ENCODE measurements at places on chromosomes 1 and 21.

DNA sequence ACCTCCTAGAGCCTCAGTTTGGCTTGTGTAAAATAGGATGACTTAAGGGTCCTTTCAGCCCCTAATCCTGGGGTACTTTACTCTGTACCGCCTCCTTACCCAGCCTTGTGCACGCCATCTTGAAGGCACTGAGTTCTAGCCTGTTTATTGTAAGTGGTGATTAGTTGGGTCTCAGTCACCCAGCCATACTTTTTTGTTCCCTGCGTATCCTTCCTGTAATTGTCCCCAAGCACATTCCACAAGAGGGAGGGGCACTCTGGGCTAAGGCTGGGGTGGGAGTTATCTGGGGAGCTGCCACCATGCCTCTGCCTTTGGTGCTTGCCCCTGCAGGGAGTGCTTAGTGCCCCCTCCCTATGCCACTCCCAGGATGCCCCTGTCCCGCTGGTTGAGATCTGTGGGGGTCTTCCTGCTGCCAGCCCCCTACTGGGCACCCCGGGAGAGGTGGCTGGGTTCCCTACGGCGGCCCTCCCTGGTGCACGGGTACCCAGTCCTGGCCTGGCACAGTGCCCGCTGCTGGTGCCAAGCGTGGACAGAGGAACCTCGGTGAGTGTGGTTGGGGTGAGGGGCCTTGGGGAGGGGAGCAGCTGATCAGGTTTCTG lies 856 bp downstream of the FDPS start:
- DNase-seq, result no peak

DNA sequence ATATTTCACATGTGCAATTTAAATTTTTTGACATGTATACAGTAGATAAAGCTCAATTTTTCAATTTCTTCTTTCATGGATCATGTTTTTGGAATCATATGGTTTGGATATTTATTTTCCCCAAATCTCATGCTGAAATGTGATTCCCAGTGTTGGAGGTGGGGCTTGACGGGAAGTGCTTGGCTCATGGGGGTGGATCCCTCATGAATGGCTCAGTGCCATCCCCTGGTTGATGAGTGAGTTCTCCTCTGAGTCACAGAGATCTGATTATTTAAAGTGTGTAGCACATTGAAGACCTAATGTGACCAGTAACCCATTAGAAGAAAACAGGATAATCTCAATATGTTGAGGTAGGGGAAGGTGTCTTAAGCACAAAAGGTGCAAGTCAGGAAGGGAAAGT lies 9.1 kb upstream of the IFI16 start:
- no peak for DNase-seq

DNA sequence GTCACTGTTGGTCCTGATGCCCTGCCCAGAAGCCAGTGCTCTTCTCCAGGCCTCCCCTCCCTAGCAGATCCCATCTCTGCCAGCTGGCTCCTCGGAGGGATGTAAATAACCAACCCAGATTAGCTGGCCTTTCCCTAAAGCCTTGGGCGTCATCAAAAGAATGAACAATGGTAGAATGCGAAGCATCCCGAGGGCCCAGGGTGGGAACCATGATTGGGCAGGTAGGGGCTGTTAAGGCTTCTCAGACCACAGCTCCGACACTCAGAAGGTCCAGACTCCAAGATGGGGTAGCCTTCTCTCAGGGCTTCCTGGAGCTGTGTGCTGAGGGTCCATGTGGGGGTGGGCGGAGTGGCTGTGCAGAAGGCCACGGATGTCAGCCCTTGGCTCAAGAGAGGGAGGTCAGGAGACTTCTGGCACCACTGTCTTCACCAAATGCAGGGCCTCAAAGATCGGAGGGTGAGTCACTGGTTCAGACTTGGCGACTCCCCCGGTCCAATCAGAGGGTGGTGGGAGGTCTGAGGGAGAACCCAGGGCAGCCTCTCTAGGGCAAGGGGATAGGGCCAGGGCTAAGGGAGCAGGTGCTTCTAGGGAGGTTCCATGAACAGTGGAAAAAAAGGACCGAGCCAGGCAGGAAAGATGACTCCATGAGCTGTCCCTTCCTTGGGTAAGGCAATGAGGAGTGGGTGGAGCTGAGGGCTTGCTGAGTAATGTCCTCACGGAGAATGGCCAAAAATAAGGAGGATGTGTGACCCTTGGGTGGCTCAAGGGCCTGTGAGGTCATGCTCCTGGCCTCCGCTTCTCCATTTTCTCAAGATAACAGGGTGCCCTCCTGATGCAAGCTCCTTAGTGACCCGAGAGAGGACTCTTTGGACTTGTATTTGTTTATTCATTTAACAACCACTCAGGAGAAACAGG lies 58.4 kb upstream of the EPS8L3 start:
- no peak for DNase-seq

- DNase-seq, result no peak
These were observed 32.6 kb upstream of the MAGOH start for GRCh38 chr1:53270873-53271272.

GRCh38 chr21:45292399-45293219 lies 4.9 kb upstream of the POFUT2 start:
- DNase-seq, result no peak

DNA sequence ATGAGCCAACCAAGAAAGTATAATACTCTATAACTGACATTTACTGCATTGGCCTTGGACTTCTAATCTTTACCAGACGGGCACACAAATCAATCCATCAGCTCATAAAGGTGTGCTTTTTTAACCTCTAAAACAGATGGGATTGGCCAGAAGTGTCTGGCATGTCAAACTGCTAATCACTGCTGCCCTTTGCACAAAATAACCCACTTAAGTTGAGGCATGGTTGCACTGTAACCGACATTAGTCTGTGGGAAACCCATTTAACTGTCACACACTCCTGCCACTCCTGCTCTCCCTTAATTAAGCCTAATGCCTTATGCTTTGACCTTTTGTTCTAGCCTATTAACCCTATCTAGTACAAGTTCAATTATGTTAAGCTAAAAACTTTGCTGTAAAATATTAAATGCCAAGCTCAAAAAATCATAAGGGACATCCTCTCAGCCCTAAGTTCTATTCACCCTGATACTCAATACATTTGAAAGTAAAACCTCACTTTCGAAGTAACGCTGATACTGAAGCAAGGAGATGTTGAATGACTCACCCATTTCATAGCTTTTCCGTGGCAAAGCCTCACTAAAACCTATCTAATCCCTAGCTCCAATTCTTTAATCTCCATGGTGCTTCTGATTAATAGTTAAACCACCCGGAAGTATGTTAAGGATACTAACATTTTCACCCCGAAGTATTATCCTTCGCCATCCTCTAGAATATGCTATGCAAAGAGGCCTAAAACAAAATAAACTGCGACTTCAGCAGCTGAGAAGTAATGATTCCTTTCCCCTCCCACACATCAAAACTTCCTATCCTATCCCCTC lies 12.9 kb downstream of the NRIP1 start:
- DNase-seq, result no peak
